Astrocyte (in vitro differentiated cells and primary cell): ENCODE measurements at places on chromosomes 2 and 18. TPM values are rescaled to one million over a fixed set of nuclear protein-coding genes. Genes with fewer than 3 reads are reported as not detected.
A peak's percentile ranks its signal among the peaks of the same experiment; 100 is the strongest.

Gene EN1
- 0.09 TPM in 1 of 2 replicates, not detected in the other for total RNA-seq

Gene MTA3
- 69.4 and 70.4 TPM in 2 replicates for total RNA-seq

- H3K27ac ChIP-seq, result no peak overlapping the region
- peaks cover 3% of the 10 kb centered on the region for H3K4me1 ChIP-seq
- H3K27me3 ChIP-seq, result no peaks in the 10 kb centered on the region
- peaks cover 26% of the 10 kb centered on the region for H3K36me3 ChIP-seq
- DNase-seq, result no peak
- H3K4me3 ChIP-seq, result no peak overlapping the region
Observed at GRCh38 chr18:8786483-8787370, 81.4 kb downstream of the MTCL1 start.

DNA sequence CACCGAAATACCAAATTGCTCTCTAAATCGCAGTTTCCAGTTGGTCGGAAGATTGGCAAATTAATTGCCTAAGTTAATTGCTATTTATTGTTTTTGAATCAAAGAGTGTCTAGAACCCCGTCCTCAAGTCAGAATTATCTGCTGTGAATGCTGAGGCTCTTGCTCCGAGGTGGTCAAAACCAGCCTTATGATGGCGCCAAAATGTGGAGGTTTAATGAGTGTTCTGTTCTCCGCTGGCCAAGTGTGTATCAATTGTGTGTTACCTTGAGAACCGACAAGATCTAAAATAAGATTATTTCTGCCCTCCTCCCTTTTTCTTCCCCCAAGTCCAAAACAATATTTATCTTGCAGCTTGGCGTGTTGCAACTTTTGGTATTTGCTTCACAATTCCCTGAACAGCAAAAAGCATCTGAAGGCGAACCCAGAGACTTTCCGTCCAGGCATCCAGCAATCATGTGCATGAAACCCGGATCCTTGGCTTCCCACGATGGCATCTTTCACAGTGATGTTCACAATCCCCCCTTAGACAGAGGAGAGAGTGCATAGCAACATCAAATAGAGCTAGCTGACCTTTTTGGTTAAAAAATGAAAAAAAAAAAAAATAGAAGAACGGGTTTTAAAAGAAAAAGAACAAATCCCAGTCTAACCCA, 323.0 kb downstream of the MYCN start:
- no peaks in the 10 kb centered on the region for H3K27me3 ChIP-seq
- H3K4me3 ChIP-seq, result no peak overlapping the region
- no peaks in the 10 kb centered on the region for H3K4me1 ChIP-seq
- H3K36me3 ChIP-seq, result no peaks in the 10 kb centered on the region

GRCh38 chr18:62187543-62188510, 772 bp downstream of the RELCH start:
- H3K4me3 ChIP-seq, result peak overlapping the region; percentile 99
- H3K27ac ChIP-seq, result peak overlapping the region; percentile 83
- DNase-seq, result peak; percentile 6

GRCh38 chr2:62662131-62662530, 43.4 kb upstream of the EHBP1 start:
- H3K4me3 ChIP-seq, result no peak overlapping the region
- no peaks in the 10 kb centered on the region for H3K36me3 ChIP-seq
- no peak overlapping the region for H3K27ac ChIP-seq
- no peak for DNase-seq
- H3K27me3 ChIP-seq, result no peaks in the 10 kb centered on the region

DNA sequence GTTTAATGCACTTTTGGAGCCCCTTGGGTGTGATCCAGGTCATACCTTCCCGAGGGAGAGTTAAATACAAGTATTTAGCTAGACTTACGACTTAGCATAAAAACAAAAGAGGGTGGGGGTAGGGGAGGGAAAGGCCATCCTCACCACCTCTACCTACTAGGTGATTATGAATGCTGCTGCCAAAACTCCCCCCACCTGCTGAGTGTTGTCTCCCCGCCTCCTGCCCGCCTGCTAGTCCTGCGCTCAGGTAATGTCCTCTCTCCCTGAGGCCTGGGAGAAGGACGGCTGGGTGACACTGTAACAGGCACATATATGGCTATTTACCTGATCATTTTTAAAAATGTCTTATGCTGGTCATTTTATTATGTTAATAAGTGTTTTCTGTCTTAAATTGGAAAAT, 3.0 kb upstream of the NCKAP5 start:
- no peak overlapping the region for H3K27ac ChIP-seq
- H3K4me1 ChIP-seq, result peaks cover 30% of the 10 kb centered on the region

GRCh38 chr2:191867507-191867847, 20.6 kb upstream of the CAVIN2 start:
- no peak for DNase-seq
- H3K4me1 ChIP-seq, result peaks cover 29% of the 10 kb centered on the region
- H3K27ac ChIP-seq, result peak overlapping the region; percentile 80
- no peak overlapping the region for H3K4me3 ChIP-seq
- H3K36me3 ChIP-seq, result no peaks in the 10 kb centered on the region
